Activated CD4-positive, alpha-beta T cell treated with anti-CD3 and anti-CD28 coated beads, Interleukin-2, amount 50 U/mL, for 48 hours (primary cell): ENCODE measurements at places on chromosomes 7 and 10.

DNA sequence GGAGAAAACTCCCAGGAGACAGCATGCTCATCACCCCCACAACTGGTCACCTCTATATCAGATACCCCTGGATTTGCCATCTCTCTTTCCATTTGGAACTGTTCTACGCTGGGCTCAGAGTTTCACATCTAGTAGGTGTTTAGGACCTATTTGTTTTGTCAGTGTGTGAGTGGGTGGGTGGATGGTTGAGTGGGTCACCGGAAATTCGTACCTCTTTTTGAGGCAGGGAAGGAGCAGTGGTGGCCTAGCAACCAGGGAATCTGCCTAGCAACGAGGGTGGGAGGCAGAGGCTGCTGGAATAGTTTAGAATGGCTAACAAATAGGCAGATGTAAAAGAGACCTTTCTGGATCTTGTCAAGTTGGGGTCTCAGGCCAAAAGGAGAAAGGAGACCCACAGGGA lies 23.2 kb upstream of the SLF2 start:
- DNase-seq = no peak

GRCh38 chr7:25565949-25566348 lies 337.7 kb upstream of the NPVF start:
- peak; percentile 71 for DNase-seq

DNA sequence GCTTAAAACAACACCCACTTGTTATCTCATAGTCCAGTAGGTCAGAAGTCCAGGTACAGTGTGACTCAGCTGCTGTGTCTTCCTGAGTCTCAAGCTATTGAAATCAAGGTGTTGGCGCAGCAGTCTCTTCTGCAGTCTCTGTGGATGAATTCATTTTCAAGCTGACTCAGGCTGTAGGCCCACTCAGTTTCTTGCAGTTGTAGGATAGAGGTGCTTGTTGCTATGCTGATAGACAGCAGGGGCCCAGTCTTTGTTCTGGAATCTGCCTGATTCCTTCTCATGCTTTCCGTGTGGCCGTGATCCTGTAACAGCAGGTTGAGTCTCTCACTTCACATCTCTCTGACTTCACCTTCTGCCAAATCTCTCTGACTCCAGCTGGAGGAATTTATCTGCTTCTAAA lies 400.4 kb upstream of the POM121L12 start:
- DNase-seq = no peak

- no peak for DNase-seq
These were observed 60.8 kb downstream of the XRCC2 start for GRCh38 chr7:152615031-152615741.

- DNase-seq = no peak
These were observed 26.2 kb downstream of the PWWP2B start for GRCh38 chr10:132422903-132423825.

GRCh38 chr10:23171232-23171876 lies 20.8 kb upstream of the PTF1A start:
- DNase-seq = no peak

DNA sequence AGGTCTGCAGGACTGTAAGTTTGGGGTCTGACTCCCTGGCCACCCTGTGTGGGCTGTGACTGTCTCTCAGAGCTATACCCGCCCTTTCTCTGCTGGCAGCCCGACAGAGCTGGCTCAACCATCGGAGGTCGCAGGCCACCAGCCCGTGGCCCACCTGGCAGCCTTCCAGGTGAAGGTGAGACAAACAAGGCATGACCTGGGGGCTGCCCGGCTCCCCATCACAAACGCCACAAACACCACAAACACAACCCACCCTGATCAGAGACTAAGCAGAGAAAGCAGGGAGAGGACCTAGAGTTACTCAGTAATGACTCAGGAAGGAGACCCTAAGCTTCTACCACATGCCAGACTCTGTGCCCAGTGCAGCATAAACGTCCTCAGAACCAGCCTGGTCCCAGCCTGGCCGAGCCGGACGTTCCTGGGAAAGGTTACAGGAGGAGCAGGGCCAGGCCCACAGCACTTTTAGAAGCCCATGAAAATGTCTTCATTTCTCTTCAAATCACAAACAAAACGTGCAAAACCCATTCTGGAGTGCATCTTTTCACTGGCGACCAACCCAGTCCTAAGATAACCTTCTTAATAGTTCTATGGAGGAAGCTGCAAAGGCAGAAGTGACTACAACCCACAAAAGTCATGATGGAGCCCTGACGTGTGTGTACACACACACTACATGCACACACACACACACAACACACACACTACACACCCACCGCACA lies 66.8 kb downstream of the MKI67 start:
- DNase-seq = no peak

- DNase-seq = no peak
These were observed 3.3 kb downstream of the PLXDC2 start for GRCh38 chr10:19819419-19820033.

DNA sequence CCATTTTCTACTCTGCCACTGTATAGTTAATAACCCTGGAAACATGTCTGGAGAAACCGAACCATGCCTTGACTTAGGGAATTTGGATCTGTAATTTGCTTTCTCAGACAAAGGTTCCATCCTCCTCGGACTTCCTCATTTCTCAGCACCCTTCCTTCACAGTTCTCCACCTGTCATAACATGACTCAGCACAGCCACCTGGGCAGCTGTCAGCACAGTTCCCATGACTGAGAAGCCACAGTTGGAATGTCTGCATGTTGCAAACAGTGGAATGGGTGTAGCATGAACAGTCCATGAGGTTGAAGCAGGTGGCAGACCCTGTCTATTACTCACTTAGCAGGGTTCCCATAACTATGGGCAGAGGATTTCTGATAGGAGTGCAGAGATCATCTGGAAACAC lies 634 bp upstream of the OR9A4 start:
- no peak for DNase-seq

- DNase-seq = no peak
These were observed 948.8 kb upstream of the POT1 start for GRCh38 chr7:125878235-125878956.

GRCh38 chr7:4765776-4766490 lies 9.5 kb upstream of the AP5Z1 start:
- no peak for DNase-seq

DNA sequence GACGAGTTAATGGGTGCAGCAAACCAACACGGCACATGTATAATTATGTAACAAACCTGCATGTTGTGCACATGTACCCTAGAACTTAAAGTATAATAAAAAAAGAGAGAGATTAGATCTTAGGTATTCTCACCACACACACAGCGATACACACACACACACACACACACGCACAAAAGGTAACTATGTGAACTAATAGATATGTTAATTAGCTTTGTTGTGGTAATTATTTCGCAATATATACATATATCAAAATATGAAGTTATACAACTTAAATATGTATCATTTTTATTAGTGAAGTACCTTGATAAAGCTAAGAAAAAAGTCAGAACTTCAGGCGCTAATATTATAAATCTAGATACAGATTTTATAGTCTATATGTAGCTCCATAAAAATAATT lies 849.2 kb downstream of the IPMK start:
- DNase-seq = no peak

- no peak for DNase-seq
These were observed 105.0 kb downstream of the SH2D4B start for GRCh38 chr10:80642661-80643060.

- no peak for DNase-seq
These were observed 60.8 kb downstream of the LARP4B start for GRCh38 chr10:870564-871166.

DNA sequence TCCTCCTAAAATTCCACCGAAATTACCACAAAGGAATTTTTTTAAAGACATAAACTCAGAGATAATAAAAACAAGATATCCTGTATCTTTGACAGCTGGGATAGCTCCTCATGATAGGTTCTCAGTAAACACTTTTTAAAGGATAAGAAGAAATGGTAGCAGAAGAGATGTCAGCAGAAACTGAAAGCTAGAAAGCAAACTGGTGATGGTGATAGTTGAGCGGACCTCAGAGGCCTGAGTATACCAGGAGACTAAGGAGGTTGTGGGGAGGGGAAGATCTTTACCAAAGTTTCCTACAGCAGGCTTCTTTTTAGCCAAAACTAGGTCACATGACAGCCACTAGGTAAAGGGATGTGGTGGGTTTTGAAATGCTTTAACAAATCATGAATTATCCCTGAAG lies 22.5 kb downstream of the PCGF5 start:
- DNase-seq = no peak

- DNase-seq = no peak
These were observed 55.3 kb downstream of the REEP3 start for GRCh38 chr10:63576501-63576900.

- peak; percentile 52 for DNase-seq
These were observed 46.9 kb downstream of the AHCYL2 start for GRCh38 chr7:129271500-129272355.

DNA sequence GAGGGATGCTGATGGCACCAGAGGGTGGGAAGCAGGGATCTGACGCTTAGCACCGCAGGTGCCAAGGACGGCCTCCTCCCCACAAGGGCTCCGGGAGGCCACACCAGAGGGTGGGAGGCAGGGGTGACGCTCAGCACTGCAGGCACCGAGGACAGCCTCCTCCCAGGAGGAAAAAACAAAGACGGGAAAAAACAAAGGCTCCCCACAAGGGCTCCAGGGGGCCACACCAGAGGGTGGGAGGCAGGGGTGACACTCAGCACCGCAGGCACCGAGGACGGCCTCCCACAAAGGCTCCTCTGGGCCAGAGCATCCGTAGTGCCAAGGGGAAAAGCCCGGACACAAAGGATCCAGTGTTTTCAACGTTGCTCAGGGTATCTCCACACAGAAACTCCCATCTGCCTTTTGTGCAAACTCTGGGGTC lies 25.6 kb downstream of the DIP2C start:
- no peak for DNase-seq

GRCh38 chr10:1240341-1240775 lies 184.2 kb downstream of the WDR37 start:
- no peak for DNase-seq

- DNase-seq = peak; percentile 90
These were observed 8.2 kb downstream of the TACR2 start for GRCh38 chr10:69408318-69409175.

- DNase-seq = peak; percentile 81
These were observed 46.2 kb downstream of the GPAM start for GRCh38 chr10:112137154-112137987.

DNA sequence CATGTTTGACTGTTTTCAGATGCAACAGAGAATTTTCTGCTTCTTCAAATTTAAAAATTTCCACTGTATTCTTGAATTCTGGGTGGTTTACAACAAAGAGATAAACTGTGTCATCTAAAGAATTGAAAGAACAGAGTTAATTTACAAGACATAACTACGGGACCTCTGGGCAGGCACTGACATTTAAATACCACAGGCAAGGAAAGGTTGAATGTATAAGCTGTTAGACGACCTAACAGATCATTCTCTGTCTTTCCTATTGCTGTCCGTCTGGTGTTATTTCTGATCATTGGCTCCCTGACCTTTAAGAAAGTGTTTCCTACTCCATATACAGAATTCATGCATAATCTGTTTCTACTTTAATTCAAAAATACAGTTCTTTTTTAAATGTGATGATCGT lies 15.5 kb upstream of the PON3 start:
- DNase-seq = no peak

- DNase-seq = no peak
These were observed 9.4 kb upstream of the GATA3 start for GRCh38 chr10:8044908-8045725.

DNA sequence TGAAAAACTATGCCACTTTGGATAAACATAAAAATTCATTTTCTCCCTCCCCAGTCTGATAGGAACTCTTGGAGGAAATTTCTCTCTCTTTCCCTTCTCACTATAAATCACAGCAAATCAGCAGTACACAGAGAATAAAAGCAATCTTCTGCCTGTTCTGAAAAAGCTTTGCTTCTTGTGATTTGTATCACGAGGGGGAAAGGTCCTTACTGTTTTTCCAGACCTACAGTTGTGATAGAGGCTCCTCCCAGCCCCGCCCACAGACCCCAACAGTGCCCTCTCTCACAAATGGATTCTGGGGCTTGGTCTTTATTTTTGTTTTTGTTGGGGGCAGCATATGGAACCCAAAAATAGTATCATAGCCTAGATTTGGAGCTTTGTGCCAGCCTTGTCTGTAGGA lies 12.2 kb downstream of the FOXK1 start:
- no peak for DNase-seq

GRCh38 chr7:3028071-3028757 lies 15.5 kb downstream of the CARD11 start:
- peak; percentile 83 for DNase-seq

DNA sequence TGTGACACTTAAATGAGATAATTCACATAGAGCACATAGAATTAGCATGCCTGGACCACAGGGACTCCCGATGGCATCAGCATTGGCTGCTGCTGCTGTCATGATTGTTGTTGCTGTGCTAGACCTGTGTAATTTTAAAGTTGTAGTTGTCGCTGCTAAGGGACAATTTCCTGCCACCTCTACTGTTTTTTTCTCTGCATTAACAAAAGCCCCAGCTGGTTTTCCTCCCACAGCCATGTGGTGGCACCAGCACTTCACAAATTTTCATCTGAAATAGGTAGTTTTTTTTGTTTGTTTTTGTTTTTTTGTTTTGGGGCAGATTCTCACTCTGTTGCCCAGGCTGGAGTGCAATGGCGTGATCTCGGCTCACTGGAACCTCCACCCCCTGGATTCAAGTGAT lies 25.4 kb upstream of the PRXL2A start:
- DNase-seq = peak; percentile 41

DNA sequence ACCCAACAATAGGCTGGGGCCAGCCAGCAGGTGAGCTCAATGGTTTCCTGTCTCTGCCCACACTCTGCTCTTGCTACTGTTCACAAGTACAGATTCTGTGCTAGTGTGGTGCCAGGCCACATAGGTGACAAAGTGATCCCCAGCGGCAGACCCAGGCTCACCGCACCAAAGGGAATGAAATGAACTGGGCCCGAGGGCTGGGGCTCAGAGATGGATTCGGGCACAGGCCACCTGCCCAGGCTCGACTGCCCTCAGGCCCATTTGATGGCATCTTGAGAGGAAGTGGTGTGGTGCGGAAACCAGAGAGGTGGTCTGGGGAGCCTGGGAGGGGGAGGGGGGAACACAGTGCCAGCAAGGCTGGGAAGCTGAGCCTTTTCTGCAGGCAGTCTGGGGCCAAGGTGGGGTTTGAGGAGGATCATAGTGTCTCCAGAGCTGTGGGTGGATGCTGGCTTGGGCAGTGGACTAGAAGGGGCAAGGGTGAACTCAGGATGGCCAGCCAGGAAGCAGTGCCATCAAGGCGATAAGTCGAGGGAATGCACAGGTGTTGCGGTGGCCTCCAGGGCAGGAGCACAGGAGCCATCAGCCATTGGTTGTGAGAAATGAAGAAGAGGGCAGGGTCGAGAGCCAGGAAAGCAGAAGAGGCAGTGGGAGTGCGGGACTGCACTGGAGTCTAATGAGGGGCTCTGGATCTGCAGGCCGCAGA lies 85.2 kb downstream of the ARHGAP22 start:
- no peak for DNase-seq

- DNase-seq = no peak
These were observed 448 bp upstream of the PTER start for GRCh38 chr10:16436367-16436757.

DNA sequence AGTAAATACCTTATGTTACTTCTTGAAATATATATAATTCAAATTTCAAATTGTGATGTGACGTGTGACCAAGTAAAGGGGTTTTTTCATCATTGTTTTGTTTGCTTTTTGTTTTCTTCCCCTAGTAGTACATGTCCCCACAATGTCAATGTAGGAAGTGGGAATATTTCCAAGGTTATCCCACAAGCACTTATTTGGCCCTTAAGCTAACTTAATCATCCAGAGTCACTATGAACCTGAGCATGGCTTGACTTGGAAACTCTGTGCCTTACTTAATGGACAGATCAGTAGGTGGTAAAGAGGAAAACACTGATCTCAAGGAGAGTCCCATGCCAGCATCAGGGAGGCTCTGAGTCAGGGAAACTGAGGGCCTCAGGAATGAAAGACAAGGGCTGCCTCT lies 569.3 kb upstream of the IGFBP3 start:
- DNase-seq = no peak

- no peak for DNase-seq
These were observed 170.2 kb downstream of the ITGB1 start for GRCh38 chr10:32787690-32788284.
